NCI-H774 (cell line): ENCODE measurements at places on chromosomes 6 and 20.

DNA sequence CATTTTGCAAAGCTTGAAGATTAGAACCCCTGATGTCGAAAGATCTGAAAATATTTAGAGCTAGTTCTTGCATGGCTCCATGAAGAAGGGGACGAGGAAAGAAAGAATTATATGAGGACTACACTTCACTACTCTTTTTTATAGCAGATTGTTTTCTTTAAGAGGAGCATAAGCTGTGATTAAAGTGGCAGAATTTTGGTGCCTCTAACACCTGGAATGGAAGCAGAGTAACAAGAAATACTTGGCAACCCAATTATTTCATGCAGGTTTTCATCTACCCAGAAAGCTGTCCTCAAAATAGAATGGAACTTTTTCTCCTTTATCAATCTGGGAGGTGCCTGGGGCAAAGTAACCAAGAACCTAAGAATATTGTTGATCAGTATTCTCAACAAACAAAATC is 4.0 kb downstream of the METTL24 start:
- DNase-seq, result no peak

DNA sequence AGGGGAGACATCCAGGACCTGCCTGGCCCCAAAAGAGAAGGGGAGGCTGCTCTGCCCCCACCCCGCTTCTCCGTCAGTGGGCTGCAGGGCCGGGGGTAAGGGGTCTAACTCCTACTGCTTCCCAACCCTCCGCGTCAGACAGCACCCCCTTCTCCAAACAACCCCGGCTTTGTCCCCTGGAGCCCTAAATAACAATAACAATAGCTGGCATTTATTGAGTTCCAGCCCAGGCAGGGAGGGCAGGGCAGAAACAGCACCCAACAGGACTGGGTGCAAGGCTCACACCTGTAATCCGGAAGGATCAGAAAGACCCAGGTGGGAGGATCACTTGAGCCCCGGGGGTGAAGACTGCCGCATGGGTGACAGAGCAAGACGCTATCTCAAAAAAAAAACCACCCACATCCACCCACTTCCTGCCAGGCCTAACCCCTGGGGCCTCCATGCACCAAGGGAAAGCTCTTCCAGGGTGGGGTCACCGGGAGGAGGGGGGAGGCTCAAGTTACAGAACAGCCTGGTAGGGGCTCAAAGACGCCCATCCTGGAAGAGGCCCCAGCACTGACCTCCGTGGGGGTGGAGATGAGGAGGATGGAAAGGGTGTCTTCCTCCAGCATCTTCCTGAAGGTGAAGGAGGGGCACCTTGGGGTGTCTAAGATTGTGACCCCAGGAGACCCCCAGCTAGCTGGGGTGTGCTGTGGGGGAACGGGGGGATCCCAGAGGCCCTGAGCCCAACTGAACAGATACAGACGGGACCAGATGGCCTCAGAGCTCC is 1.3 kb upstream of the FNDC11 start:
- no peak for DNase-seq

- DNase-seq, result no peak
These were observed 265.8 kb upstream of the TCF21 start for GRCh38 chr6:133623065-133623464.

DNA sequence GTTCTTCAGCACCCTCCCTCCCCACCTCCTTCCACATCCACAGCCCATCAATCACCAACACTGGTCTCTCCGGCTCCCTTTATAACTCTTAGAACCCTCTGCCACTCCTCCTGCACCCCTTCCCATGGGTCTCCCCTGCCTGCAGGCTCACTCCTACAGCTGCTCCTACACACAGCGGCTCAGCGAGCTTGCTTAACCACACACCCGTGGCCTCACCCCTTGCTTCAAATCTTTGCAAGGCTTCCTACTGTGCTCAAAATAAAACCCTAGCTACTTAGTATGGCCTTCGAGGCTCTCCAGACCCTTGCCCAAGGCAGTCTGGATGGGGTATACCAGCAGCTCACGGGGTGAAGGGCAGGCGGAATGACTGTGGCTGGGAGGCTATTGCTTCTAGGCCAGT is 63.7 kb downstream of the JPH2 start:
- DNase-seq, result no peak

GRCh38 chr20:40697541-40697940 is 8.5 kb upstream of the MAFB start:
- DNase-seq, result no peak

GRCh38 chr6:24031496-24031895 is 94.5 kb upstream of the NRSN1 start:
- no peak for DNase-seq

DNA sequence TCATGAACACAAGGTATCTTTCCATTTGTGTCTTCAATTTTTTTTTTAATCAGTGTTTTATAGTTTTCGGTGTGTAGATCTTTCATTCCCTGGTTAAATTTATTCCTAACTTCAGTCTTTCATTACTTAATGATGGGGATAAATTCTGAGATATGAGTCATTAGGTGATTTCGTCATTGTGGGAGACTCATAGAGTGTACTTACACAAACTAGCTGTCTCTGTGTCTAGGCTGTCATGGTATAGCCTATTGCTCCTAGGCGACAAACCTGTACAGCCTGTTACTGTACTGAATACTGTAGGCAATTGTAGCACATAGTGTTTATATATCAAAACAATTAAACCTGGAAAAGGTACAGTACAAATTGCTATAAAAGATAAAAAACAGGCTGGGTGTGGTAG is 42.1 kb downstream of the SMAP1 start:
- no peak for DNase-seq
